ENCODE measurements at places on chromosomes 2 and 18.

GRCh38 chr2:180001726-180002125, 5.4 kb downstream of the CWC22 start:
- DNase-seq, result no peak

DNA sequence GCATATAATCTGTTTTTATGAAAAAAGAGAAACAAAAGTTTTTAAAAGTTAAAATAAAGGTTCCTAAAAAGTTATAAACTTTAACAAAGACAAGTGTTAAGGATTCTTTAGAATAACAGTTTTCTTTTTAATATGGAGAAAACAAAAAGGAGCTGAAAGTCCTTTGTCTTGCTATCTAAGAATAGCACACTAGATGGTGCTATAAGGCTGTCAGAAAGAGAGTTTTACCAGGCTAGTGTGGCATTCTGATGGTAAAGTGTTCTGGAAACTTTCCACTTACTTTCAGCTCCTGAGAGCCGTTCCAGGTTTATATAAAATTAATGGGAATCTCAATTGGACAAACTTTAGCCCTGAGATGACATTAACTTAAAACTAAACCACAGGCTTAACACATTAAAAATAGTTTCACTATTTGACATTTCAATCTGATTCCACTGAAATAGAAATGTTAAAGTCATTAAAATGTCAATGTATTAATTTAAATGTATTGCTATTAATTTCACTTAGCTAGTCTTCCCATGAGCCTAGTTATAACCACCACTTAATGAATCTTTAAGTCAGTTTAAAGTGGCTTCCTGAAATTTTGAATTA, 3.7 kb downstream of the FBXO48 start:
- no peak for DNase-seq

GRCh38 chr2:231545105-231545902, 15.1 kb upstream of the NMUR1 start:
- peak; percentile 63 for DNase-seq

- no peak for DNase-seq
Measured at GRCh38 chr2:178723786-178724346, 83.4 kb downstream of the TTN start.

DNA sequence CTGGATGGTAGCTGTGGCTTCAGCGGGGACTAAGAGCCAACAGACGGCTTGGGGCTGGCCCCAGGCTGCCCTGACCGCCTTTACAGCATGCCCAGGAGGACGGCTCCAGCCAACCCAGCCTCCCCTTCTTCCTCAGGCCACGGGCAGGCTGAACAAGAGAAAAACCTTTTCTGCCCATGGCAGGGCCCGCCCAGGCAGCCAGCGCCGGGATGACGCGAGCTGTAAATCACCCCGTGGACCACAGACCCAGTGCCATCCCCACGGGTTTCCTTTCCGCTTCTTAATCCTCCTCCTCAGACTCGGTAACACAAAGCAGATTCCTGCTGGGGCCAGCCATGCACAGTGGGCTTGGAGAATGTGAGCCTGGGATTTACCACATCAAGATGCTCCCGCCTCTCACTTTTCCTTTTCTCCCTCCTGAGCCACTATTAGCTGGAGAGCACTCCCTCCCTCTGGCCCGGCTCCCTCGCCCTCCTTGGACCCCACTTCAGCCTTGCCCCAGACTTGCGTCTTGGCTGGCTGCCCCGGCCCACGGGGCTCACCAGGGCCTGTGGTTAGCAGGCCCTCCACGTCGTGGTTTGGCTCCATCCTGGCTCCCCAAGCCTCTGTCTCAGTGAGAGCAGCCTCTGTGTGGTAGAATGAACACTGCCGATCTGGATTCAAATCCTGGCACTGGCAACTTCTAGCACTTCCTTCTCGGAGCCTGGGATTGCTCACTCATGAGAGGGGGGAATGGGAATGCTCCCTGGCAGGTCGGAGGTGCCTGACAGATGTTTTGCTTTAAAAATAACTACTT, 31.4 kb downstream of the ATOH8 start:
- no peak for DNase-seq

DNA sequence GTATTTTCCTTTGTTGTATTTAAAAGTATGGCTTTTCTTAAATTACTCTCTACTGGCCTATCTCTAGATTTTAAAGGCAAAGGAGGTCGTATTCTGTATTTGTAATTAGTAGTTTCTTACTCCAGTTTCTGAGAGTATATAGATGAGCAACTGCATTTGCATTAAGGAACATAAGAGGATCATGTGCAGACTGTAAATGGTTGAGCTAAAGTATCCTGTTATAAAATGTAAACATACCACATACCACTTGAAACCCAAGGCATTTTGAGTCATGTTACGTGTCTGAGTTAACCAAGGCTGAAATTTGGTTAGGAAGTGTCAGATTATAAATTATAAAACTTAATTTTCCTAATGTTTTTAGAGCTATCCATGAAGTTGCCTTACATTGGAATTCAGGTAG, 76.3 kb downstream of the GPD2 start:
- DNase-seq, result no peak

- no peak for DNase-seq
Measured at GRCh38 chr18:43279015-43279744, 1.9 kb upstream of the SYT4 start.

- DNase-seq, result peak; percentile 63
Measured at GRCh38 chr2:197209742-197210408, 100.7 kb downstream of the ANKRD44 start.

DNA sequence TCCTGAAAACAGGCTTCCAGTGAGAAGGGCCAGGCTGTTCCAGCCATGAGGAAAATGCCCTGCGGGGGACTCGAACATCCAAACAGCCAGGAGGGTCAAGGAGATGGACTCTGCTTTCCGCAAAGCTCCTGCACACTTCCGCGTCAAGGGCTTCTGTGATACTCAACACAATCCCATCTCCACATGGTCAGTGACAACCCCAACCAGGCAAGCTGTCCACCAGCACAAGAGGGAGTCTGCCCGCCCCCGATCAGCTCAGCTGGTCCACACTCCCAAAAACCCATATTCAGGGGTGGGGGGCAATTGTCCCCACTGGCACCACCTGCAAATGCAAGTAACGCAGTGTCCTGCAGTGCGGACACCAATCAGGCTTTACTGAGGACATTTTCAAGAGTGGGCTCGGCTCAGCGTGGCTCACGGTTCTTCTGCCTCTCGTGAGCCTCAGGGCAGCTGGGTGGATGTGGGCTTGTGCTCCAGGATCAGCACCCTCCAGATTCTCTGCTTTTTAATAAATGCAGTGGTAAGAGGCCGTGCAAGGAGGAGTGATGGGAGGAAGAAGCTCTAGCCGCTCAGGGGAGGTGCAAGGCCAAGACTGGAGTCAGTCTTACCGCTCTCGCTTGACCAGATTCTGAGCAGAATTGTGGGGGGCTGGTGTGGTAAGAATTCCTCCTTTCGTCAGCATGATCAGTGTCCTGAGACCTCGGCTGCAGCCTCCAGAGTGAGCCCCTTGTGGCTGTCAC, 19.5 kb upstream of the CIDEA start:
- DNase-seq, result no peak

DNA sequence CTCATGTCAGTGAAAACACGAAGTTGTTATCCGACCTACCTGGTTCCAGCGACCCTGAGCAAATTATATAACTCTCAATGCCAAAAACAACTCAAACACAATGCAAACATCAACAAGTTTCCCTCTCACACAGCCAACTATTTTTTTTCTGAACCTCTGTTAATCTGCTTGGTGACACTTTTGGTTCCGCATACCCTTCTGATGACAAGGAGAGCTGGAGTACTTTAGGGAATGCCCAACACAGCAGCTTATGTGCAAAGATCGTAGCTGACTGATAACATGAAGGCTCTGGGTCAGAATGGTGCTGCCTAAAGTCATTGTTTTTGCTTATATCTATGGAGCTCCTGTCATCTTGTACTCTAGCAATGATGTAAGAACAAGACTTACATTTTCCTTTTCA, 72.7 kb upstream of the CCDC68 start:
- no peak for DNase-seq

- no peak for DNase-seq
Measured at GRCh38 chr18:58429442-58429841, 199.4 kb downstream of the ALPK2 start.

- DNase-seq, result no peak
Measured at GRCh38 chr2:170846314-170846713, 29.6 kb downstream of the GAD1 start.

DNA sequence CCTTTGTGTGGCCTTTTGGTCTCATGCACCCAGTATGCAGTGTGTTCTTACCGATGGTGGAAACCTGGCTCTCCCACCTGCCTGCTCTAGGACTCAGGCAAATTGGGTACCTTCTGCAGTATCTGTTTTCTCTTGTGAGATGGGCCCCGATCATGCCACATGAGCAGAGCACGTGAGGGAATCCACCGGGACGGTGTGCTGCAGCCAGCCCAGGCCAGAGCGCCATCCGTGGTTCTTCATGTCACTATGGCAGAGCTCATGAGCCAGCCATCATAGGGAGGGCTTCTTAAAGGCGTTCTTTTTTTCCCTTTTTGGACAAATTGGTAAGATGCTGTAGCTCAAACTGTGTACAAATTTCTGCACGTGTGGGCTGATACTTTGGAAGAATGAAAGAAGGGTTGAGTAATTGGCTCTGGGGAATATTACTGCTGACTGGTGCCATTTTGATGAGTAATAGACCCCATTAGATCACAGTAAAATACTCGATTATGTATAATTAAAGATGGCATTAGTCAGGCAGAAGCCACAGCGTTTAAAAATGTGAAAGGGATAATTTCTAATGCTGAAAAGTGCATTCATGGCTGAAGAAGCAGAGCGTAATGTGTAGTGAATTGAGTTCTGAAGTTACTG, 19.2 kb downstream of the SH3RF3 start:
- DNase-seq, result no peak

GRCh38 chr2:99944019-99944418, 198.4 kb downstream of the AFF3 start:
- no peak for DNase-seq

- DNase-seq, result no peak
Measured at GRCh38 chr2:75528221-75528977, 32.3 kb downstream of the EVA1A start.

- no peak for DNase-seq
Measured at GRCh38 chr2:47293976-47294375, 109.0 kb upstream of the MSH2 start.

- DNase-seq, result no peak
Measured at GRCh38 chr2:153812632-153813031, 59.1 kb upstream of the GALNT13 start.

DNA sequence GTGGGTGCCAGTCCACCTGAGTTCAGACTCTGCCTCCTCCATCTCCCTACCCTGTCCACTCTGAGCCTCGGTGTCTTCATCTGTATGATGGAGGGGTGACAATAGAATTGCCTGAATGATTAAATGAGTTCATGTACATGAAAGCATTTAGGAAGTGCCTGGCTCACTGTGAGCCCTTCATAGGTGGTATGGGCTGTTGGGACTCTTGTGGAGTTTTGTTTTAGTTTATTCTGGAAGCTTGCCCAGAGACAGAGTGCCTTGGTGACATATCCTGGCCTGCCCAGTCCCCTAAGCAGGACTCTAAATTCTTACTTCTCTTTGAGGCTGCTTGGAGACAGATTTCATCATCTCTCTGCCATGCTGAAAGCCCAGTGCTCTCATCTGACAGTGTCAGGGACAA, 24.5 kb upstream of the GIGYF2 start:
- DNase-seq, result no peak

DNA sequence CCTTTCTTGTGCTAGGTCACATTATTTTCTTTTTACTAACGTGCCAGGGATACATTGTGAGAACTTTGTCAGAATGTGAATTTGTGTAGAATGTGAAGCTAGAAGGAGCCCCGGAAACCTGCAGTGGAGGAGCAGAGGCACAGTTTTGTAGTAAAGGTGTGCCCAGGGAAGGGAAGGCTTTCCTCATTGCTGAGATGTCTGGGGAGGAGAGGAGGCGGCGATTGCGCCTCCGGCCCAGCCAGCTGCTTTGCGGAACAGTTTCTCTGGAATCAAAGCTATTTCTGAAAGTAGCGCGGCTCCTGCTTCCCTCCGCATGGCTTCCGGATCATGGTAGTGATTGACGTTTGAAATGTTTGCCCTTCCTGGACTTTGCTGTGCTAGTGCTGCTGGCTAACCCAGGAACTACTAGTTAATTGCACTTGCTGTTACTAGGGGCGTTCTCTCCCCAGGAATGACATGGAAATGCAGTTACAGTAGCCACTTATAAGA, 83.1 kb upstream of the RBM44 start:
- DNase-seq, result no peak

GRCh38 chr2:150335596-150335995, 151.9 kb downstream of the RND3 start:
- no peak for DNase-seq

DNA sequence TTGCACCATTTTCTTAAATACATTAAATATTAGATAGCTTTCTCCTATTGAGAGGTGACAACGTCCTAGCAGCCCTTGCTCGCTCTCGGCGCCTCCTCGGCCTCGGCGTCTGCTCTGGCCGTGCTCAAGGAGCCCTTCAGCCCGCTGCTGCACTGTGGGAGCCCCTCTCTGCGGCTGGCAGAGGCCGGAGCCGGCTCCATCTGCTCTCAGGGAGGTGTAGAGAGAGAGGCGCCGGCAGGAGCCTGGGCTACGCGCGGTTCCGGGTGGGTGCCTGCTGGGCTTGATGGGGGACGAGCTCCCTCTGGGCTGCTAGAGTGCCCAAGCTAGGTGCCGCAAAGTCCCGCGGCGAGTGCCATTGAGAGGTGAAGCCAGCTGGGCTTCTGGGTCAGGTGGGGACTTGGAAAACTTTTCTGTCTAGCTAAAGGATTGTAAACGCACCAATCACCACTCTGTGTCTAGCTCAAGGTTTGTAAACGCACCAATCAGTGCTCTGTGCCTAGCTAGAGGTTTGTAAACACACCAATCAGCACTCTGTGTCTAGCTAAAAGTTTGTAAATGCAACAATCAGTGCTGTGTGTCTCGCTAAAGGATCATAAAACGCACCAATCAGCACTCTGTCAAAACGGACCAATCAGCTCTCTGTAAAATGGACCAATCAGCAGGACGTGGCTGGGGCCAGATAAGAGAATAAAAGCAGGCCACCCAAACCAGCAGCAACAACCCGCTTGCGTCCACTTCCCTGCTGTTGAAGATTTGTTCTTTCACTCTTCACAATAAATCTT, 3.1 kb downstream of the RPRD1A start:
- DNase-seq, result no peak

Measured in activated naive CD4-positive, alpha-beta T cell treated with Interleukin-2 at 50 U/mL for 16 hours (primary cell).